ENCODE measurements at places on chromosomes 7 and 10. TPM values are rescaled to one million over a fixed set of nuclear protein-coding genes. Genes with fewer than 3 reads are reported as not detected.

DNA sequence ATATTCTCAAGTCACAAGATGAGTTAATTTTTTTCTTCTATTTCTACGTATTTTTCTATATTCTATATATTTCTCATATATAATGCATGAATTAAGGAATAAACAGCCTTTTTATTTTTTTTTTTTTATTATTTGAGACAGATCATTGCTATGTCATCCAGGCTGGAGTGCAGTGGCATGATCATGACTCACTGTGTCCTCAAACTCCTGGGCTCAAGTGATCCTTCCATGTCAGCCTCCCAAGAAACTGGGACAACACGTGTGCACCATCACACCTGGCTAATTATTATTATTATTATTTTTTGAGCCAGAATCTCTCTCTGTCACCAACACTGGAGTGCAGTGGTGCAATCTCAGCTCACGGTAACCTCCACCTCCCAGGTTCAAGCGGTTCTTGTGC, 1.5 kb downstream of the CLDN12 start:
- ATAC-seq: no peak

Gene SUGCT
- total RNA-seq: 10.2 TPM

DNA sequence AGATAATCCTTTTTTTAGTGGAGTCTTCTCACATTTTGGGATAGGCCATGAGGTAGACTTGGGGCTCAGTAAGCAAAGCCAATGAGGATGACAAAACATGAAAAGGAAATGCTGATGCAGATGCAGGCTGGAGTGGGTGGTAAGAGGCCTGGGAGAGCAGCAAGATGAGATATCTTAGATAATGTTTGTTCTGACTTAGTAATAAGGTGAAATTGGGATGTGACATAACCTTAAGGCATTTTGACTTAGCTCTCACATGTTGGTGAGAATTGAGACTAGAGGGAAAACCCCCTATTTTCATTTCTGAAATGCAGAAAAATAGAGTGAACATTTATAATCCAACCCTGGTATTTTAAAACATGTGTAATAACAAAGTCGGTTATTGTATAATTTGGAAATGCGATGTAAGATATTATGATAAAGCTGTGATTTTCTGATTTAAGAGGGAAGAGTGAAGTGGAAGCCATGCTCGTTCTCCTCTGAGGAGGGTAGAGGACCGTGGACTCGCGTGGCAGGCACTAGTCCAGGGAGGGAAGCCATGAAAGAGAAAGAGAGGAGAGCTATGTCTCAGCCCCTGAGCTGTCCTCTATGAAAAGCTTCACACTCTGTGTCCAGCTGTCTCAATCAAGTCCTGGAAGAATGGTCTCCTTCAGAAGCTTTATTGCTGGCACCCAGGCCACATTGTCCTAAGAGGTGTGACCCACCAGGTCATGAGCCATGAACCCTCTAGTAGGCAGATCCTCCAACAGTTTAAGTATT, 57.3 kb downstream of the ST7 start:
- no peak for ATAC-seq

Gene SVOPL
- total RNA-seq: 0.22 TPM

GRCh38 chr10:69810675-69811397, 9.1 kb downstream of the COL13A1 start:
- ATAC-seq: no peak

- no peak for ATAC-seq
Measured at GRCh38 chr10:45557275-45557905, 115.2 kb downstream of the ZFAND4 start.

Gene SPDYE2
- total RNA-seq: not detected
